Activated naive CD4-positive, alpha-beta T cell treated with anti-CD3 and anti-CD28 coated beads, Interleukin-2, amount 50 U/mL, for 16 hours (primary cell): ENCODE measurements at places on chromosomes 7 and 10.
A peak's percentile ranks its signal among the peaks of the same experiment; 100 is the strongest.

DNA sequence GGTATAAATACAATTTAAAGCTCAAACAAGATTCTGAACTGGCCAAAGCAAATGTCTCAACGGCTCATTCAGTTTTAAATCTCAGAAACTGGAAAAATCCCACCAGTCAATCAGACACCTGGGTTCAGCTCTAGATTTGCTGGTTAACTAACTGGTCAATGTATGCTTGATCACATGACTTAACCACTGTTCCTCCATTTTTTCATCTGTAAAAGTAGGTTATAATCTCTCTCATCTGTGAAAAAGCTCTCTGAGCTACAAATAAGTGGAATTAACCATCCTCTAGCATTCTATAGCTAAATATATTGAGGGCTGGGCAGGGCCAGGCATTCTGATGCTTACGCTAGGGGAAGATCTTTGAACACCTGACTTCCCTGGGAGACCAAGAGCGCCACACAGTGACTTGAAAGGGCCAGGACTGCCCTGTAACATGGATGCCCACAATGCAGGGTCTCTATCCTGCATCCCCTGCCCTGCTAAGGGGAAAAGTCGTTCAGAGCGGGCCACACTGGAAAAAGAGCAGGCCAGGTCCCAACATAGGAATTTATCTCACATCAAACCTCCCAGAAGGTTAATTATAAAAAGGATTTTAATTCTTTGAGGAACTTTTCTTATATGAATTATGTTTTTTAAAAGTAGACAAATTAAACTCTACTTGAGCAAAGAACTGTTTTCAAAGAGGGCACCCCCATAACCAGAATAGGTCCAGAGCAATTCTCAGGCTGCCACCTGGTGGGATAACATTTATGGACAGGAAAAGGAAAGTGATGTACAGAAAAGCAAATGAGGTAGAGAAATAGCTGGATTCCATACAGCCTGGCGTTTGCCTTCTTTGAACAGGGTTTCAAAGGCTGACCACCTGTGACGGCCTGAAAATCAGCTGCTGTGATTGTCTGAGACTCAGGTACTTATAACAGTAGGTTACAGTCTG, 1.8 kb downstream of the RP9 start:
- peak; percentile 17 for DNase-seq

- no peak for DNase-seq
Measured at GRCh38 chr10:114095559-114096337, 52.1 kb downstream of the ADRB1 start.

DNA sequence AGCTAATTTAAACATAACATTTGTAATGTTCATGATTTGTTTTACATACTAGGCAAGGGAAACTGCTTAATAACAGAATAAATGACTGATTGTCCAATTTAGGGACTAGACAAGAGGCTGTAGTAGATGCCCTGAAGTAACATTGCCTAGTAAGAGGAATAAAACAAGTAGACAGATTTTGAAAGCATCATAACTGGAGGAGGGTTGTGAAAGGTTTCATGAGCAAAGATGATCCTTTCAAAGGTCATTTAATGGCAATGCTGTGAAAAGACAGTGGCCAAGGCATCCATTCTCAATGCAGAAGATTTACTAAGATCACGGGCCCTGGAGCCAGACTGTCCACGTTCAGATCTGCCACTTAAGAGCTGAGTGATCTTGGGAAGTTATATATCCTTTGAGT, 44.8 kb upstream of the HHEX start:
- no peak for DNase-seq

DNA sequence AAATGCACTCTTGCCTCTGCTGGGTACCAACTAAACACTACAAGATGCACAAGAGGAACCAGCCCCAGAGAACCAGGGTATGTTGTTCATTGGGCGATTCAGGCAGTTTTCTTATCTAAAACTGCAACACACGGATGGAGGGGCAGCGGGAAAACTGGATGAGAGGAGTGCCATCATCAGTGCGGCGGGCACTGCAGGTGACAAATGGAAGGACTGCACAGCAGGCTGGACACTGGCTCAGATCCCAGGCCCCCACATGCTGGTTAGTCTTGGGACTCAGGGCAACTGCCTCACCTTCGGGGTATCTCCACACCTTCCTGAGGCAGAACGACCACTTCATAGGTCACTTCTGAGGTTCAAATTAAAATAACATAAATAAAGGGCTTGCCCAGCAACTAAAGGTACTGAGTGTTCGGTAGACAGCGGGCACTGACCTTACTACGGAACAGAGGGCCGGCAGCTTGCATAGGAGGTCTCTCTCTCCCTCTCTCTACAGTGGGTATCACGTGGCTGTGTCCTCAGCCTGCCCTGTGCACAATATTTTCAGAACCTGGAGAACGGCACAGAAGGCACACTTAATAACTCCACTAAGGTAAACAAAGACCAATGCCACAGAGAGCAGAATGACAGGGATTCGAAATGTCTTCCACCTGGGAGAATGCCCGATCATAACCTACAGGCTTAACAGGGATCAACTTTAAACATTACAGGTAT, 72.1 kb downstream of the GRB10 start:
- no peak for DNase-seq

DNA sequence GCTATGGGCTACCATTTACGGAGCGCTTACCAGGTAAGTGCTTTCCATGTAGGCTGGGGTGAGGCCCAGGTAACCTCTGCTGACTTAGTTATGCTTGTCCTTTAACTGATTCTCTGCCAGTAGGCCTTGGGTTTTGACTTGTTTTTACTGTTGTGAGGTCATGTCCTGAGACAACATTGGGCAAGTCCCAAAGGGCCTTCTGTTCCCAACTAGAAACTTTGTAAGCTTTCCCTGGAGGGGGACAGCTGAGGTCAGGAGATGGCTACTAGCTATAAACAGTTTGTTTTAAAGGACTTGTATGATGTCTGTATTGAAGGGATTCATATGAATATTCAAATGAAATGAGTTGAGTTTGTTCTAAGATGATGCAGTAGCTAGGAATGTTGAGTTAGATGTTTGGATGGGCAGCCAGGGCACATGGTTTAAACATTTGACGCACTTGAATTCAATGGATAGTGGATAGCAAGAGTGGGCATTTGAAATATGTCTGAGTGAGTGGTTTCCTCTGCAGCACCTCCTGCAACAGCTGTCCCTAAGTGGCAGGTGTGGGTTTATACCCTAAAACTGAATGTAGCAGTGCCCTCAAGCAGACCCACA, 10.0 kb upstream of the SGPL1 start:
- DNase-seq, result no peak

- DNase-seq, result no peak
Measured at GRCh38 chr10:60194421-60194820, 195.3 kb downstream of the ANK3 start.

DNA sequence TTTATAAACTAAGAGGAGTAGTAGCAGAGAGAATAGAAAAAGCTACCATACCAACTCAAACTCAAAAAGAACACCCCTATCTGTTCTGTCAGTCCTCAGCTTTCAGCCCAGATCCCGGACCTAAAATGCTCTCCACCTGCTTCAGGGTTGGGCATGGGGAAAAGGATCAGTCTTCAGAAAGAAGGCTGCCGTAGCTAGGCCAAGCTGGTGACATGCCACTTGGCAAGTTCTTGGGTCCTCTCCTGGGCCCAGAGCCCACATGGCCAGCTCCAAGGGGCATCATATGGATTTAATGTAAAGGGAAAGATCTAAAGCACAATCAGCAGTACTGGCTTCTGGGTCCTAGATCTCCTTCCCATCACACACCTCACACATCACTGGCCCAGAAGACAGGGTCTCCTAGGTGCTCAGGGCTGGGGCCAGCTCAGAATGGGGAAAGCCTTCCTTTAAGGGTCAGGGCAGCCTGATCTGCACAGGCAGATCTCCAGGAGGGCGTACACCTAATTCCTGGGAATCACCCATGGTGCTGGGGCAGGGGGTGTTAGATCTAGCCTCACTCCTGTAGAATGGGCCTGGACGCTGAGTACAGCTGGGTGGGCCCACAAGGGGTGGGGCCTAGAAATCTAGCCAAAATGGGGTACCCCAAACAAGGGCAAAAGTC, 2.5 kb downstream of the VAX1 start:
- DNase-seq, result no peak

GRCh38 chr7:1843921-1844335, 173.9 kb downstream of the ELFN1 start:
- DNase-seq, result no peak

GRCh38 chr7:36760856-36761762, 36.8 kb upstream of the AOAH start:
- DNase-seq, result no peak

GRCh38 chr10:61896854-61897661, 4.4 kb upstream of the ARID5B start:
- peak; percentile 46 for DNase-seq

GRCh38 chr10:116850058-116850611, 836 bp downstream of the ENO4 start:
- no peak for DNase-seq

DNA sequence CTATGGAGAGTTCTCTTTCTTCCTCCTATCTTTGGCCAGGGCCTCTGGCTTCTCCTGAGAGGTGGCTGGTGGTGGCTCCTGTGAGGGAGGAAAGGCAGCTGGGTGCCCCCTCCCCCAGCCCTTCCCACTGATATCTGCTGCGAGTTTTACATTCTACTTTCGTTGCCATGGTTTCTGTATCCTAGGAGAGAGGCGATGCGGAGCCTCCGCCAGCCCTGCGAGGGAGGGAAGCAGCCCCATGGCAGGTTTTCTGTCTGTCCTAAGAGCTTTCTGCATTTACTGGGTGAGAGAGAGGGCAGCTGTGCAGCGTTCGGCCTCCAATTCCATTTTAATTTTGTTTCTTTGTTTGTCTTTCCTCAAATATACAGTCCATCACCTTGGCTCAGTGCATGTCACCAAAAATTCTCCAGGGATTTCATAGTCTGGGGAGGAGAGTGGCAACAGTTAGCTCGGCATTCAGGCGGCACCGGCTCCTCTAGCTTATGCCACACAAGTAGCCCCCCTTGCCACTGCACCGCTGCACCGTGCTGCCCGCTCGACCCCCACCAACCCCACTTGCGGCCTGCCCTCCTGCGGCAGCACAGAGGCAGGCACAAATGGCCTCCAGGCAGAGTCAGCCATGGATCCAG, 20.4 kb downstream of the DNAJB12 start:
- no peak for DNase-seq

DNA sequence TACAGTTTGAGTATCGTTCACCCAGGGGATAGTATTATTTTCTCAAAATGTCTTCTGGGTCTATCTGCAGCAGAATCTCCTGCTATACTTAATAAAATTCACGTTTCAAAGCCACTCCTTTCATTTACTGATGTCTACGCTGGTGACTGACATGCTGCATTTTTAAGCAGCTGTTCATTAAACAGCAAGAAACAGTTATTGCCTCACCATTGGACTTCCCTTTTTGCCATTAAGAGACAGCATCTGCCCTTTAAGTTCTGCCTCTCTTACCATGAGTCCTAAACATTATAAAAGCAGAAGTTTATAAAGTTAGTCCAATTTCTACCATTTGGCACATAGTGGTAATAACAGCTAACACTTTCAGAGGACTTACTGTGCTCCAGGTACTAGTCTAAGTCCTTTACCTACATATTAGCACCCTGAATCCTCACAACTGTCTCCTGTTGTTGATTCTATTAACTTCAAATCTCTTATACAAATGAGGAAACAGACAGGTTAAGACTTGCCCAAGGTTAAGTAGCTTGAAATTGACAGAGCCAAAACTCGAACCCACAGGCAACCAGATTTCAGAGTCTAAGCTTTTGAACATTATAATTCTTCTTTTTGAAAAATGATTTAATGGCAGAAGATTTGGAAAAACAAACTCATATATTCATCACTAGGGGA, 169.5 kb downstream of the SNX13 start:
- DNase-seq, result no peak

DNA sequence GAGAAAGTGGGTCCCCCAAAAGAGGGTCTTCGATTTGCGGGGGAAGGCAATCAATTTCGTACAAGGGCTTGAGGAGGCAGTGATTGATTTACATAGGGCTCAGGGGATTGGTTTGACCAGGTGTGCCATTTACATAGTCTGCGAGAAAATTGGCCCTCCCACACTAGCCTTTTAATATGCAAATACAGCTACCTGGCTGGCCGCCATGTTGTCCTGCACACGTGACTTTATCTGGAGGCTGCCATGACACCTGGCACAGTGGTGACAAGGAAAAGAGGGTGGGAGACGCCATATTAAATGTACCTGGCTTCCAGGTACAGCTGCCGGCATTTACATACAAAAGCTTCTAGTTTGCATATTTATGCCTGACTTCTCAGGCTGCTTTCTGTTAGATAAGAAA, 1577.2 kb upstream of the LRRTM3 start:
- DNase-seq, result no peak

DNA sequence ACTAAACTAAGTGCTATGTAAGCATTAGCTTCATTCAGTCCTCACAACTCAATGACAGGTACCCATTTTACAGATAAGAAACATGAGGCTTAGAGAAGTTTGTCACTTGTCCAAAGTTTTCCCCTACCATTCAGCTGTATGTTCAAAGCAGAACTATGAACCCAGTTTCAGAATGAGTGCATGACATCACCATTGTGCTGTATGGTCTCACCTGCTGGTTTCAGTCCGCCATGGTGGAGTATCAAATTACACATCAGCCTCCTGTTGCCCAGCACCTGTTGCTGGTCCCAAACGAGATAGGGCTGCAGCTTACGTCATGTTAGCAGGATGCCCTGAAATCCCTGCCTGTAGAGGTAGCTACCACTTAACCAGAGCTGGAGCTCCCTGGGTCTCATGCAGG, 95.0 kb downstream of the DYNC1I1 start:
- no peak for DNase-seq

- no peak for DNase-seq
Measured at GRCh38 chr10:11404901-11405300, 206.5 kb downstream of the USP6NL start.

- no peak for DNase-seq
Measured at GRCh38 chr10:28593811-28594210, 60.9 kb downstream of the WAC start.

DNA sequence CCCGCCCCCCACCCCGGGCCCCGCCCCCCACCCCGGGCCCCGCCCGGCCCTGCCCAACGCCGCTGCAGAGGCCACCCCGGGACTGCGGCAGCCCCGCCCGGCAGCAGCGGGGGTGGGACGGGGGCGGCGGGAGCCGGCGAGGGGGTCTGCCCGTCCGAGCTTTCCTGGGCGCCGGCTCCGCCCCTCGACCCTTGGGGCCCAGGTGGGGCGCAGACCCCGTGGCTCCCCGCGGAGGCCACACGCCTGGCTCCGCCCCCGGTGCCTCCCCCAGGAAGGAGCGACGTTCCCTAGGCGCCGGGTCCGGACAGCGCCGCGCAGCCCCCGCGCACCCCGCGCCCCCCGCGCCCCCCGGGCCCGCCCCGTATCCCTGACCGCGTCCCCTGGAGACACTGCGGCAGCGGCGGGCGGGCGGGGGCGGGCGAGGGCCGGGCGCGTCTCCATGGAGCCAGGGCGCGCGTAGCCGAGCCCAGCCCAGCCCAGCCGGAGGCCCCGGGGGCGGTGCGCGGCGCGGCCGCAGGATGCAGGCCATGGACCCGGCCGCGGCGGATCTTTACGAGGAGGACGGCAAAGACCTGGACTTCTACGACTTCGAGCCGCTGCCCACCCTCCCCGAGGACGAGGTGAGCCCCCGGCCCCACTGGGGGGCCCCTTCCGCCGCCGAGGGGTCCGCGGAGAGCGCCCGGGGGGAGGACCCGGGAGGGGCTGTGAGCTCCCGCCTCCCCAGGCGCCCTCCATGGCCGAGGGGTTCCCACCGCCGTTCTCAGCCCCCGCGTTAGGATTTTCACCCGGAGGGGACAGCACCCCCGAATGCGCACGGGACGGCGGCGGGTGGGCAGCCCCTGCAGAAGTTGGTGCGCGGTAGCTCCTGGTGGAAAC, at the start of gene KNDC1:
Gene KNDC1, plus strand, starts transcription at position 270 of the 876 bp plus-strand sequence. Its CDS starts 249 bp downstream, at position 519.
- no peak for DNase-seq

- DNase-seq, result no peak
Measured at GRCh38 chr7:29494350-29494749, 69.3 kb upstream of the PRR15 start.
